ENCODE measurements at places on chromosomes 5 and 9. TPM values are rescaled to one million over a fixed set of nuclear protein-coding genes. Genes with fewer than 3 reads are reported as not detected.

RANBP17 gene
- 14.8 TPM for total RNA-seq

CCL27 gene
- not detected for total RNA-seq

IFNA2 gene
- total RNA-seq: not detected

INSL6 gene
- not detected for total RNA-seq

WNK2 gene
- 6.6 TPM for total RNA-seq

FGD3 gene
- 11.1 TPM for total RNA-seq

Measured in sciatic nerve (tissue), 2 donors.